ENCODE measurements at places on chromosomes 5 and 9. TPM values are rescaled to one million over a fixed set of nuclear protein-coding genes. Genes with fewer than 3 reads are reported as not detected.

GRCh38 chr9:124040935-124041816 lies 29.6 kb downstream of the LHX2 start:
- DNase-seq, result no peak

GRCh38 chr5:53331463-53331862 lies 149.0 kb upstream of the FST start:
- no peak for DNase-seq

GRCh38 chr5:4882186-4882585 lies 257.9 kb upstream of the ADAMTS16 start:
- DNase-seq, result no peak

GRCh38 chr5:99814321-99815063 lies 720.7 kb upstream of the FAM174A start:
- no peak for DNase-seq

- DNase-seq, result no peak
These were observed 192.8 kb upstream of the ANKH start for GRCh38 chr5:15064396-15064795.

The UBE2QL1 gene
- total RNA-seq, result 0.48 TPM

The WNK2 gene
- total RNA-seq, result 4.8 TPM

The PTGES2 gene
- total RNA-seq, result 21.1 TPM

Data from urinary bladder (tissue), 4 donors.